ENCODE measurements at places on chromosomes 2 and 18.

DNA sequence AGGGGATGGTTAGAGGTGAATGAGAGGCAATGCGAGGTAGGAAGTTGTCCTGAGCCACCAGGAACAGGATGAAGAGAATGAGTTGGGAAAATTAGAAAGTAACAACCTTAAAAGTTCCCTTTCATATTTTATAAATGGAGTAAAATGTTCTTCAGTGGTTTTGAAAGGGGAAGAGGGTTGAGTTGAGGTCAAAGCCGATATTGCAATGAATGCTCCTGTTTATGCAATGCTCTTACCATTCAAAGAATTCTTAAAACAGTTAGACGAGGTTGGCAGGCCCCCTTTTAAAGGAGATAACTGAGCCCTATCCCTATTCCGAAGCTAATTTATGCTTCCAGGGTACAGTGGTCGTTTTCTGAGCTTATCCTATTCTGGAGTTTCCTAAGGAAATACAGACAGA is 2110.3 kb upstream of the CELF4 start:
- DNase-seq, result no peak

GRCh38 chr2:64472881-64473280 is 18.9 kb downstream of the LGALSL start:
- no peak for DNase-seq

GRCh38 chr2:652881-653480 is 24.2 kb downstream of the TMEM18 start:
- no peak for DNase-seq

DNA sequence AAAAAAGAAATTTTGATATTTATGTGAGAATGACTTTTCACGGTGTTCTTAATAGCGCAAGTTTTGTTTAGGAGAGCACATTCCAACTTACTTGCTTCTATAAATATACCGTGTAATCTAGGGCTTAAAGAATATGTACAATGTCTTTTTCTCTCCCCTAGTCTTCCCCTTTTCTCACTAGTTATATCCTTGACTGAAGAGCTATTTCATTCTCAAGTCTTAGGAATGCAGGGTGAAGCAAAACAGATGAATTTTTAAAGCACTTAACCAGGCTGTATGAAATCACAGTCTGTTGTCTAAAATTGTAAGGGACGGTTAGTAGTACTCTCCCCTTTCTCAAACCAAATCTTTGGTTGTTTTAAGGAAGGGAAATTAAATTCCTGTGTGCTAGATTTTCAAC is 29.6 kb upstream of the SLC30A6 start:
- no peak for DNase-seq

- DNase-seq, result no peak
Measured at GRCh38 chr2:200756618-200757321, 54.9 kb upstream of the BZW1 start.

- DNase-seq, result no peak
Measured at GRCh38 chr18:76463358-76463757, 31.7 kb downstream of the ZNF516 start.

DNA sequence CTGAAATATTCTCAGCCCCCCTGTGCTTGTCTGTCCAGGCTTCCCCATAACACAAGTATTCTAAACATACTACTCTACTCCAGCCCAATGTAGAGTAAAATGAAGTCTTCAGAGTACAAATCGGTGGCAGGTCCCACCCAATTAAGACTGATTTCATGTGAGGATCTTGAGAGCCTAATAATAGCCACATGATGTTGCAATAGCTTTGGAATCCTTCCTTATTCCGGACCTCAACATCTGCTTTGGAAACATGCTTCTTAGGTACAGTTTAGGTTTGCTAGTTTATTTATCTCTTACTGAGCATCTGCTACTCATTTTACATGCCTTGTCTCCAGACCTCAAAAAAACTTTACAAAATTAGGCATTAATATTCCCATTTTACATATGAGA is 207.3 kb upstream of the RAB6C start:
- no peak for DNase-seq

- no peak for DNase-seq
Measured at GRCh38 chr2:45452866-45453265, 158.2 kb downstream of the SRBD1 start.

GRCh38 chr2:5749347-5749746 is 57.2 kb downstream of the SOX11 start:
- DNase-seq, result no peak

GRCh38 chr18:72867746-72868584 is at the start of gene NETO1:
NETO1 (minus strand) TSS chr18:72867987; CDS start chr18:72867291, 696 bp downstream.
- no peak for DNase-seq

DNA sequence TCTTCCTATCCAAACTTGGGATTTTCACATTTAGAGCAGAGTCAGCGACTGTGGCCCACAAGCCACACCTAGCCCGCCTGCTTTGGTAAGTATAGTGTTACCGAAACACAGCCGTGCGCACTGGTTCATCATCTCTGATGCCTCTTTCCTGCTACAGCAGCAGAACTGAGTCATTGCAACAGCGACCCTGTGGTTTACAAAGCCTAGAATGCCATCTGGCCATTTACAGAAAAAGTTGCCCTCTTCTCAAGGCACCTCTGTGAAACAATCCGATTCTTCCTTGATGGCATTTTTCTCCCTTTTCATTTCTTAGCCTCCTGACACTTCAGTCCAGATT is 10.7 kb upstream of the IAH1 start:
- no peak for DNase-seq

DNA sequence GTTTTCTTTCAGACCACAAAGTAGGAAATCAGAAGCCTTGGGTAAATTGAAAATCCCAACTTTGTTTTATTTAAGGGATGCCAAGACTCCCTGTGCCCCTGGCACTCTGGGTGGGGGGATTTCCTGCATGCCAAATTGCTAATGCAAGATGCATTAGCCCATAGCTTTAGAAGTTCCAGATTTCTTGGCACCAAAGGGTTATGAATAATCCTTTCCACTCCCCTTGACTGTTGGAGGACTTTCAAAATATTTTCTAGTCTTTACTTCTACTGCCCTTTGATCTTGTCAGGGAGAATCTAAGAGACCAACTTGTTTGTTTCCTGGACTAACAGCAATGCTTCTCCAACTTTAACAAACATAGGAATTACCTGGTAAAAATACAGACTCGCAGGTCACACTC is 81.8 kb upstream of the TGIF1 start:
- no peak for DNase-seq

DNA sequence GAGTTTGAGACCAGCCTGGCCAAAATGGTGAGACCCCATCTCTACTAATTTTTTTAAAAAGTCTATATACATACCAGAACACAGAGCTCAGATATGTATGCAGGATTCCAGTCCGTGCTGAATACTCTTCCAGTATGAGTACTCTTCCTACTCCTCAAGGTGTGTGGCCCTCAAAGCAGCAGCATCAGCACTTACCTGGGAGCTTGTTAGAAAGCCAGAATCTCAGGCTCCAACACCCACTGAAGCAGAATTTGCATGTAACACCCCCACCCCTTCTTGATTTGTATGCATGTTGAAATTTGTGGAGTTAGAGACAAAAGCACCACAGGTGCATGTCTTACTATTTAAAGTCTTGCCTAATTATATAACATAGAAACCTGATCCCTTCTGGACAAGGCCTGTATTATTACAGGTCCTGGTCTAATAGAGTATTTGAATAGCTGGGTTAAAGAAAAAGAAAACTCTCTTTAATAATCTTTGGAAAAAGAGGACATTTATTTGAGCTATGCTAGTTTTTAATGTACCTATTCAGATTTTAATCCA is 50.3 kb upstream of the NFE2L2 start:
- no peak for DNase-seq

- no peak for DNase-seq
Measured at GRCh38 chr2:157931542-157931941, 55.4 kb upstream of the ACVR1 start.

DNA sequence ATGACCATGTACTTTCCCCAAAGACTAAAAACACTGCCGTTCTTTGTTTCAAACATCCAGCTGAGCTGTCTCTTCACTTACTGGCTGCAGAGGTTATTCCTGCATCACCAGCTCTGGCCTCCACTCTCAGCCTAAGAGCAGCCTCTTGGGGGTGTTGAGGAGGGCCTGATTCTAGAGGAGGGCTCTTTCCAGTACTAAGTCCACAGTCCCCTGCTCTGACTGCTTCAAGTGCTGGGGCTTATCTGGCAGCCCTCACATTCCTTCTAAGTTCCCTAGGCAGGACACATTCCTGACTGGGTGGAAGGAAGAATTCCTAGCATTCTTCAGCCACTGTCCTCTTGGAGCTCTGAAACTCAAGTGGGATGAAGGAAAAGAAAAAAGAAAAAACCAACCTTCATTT is 32.9 kb upstream of the EHBP1 start:
- DNase-seq, result no peak

GRCh38 chr2:110925479-110925878 is 193.1 kb downstream of the ACOXL start:
- DNase-seq, result no peak

DNA sequence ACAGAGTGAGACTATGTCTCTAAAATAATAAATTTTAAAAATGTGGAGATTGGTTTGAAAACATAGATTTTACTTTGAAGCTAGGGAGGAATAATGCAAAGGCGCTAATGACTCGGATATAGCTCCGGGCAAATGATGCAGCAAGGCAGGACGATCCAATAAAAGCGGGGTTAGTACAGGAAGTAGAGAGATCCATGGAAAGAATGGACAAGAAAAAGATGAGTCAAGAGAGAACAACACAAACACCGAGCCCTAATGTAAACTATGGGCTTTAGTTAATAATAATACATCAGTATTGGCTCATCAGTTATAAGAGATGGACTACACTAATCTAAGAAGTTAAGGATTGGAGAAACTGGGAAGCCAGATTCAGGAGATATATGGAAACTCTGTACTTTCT is 74.5 kb downstream of the QPCT start:
- no peak for DNase-seq

DNA sequence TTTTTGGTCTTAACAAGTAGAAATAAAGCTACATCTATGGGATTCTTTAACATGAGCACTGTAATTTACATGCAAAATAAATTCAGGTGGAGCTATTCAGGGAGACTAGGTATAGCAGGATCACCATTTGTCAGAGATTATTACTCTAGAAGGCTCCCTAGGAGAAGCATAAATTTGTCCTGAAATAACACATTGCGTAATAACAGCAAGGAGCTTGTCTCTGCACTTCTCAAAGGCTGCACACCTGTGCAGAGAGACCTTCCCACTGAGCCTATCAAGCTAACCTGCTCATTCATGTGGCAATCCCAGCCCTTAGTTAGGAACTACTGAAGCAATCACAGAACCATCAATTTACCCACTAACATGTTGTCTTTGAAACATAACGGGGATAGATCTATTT is 437.4 kb upstream of the MC4R start:
- DNase-seq, result no peak

GRCh38 chr2:7437716-7438632 is 520.8 kb downstream of the RNF144A start:
- no peak for DNase-seq

DNA sequence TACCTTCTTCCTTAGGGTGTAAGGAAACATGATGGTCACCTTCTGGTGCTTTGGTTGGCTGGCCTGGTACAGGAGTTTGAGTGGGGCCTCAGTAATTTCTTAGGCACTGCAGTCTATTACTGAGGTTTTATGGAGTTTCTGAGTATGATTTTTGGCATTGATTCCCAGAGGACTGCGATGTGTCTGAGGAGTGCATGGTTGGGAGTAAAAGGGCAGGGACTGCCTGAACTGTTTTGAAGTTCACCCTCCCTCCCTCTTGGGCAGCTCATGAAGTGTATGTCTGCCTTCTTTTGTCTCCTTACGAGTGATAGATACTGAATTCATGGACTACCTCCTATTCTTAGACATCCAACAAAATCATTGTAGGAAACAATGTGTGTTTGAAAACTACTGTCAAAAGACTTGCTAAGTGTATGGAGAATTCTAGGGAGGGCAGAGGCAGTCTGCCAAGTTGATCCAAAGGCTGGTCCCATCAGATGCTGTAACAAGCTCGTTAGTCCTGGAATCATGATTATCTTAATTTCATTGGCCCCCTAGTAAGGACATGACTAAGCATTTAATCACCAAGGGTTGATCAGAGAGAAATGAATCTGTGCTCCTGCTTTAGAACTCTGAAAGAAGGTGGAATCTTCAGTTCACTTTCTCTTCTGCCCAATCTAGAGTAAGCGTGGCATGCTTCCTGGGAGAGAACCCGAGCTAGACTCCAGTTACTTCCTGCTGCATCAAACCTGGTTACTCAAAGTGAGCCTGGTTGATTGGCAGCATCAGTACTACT is 26.5 kb downstream of the LYPD6B start:
- no peak for DNase-seq

DNA sequence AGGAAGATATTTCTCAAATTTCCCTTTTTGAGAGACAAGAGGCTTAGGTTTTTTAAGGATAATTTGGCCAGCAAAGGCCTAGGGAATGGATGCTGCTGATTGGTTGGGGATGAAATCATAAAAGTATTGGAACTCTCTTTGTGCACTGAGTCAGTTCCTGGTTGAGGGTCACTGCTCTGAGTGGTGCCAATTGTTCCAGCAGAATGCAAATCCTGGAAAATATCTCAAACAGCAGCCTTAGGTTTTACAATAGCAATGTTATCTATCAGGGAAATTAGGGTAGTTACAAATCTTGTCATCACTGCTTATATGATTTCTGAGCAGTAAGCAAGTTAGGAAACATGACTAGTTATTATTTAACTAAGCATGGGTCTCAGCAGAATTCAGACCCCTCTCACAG is 96.2 kb downstream of the RAD51AP2 start:
- no peak for DNase-seq

- no peak for DNase-seq
Measured at GRCh38 chr2:231294116-231294515, 95.7 kb downstream of the ARMC9 start.

GRCh38 chr2:158782616-158783015 is 12.5 kb upstream of the DAPL1 start:
- no peak for DNase-seq

GRCh38 chr18:25123438-25124232 is 228.3 kb downstream of the ZNF521 start:
- DNase-seq, result no peak

GRCh38 chr18:24679062-24679461 is 218.6 kb downstream of the HRH4 start:
- DNase-seq, result no peak

- no peak for DNase-seq
Measured at GRCh38 chr2:151381266-151381665, 23.9 kb downstream of the TNFAIP6 start.

- DNase-seq, result no peak
Measured at GRCh38 chr2:240375024-240375645, 60.3 kb upstream of the GPC1 start.

- DNase-seq, result peak; percentile 20
Measured at GRCh38 chr18:31977270-31977872, 34.4 kb upstream of the TRAPPC8 start.

- no peak for DNase-seq
Measured at GRCh38 chr2:174117951-174118930, 130.1 kb downstream of the OLA1 start.

- DNase-seq, result no peak
Measured at GRCh38 chr2:23036629-23037028, 348.4 kb upstream of the KLHL29 start.

Data from effector CD4-positive, alpha-beta T cell (primary cell).